ENCODE measurements at places on chromosomes 1 and 21. TPM values are rescaled to one million over a fixed set of nuclear protein-coding genes. Genes with fewer than 3 reads are reported as not detected.

Gene LDLRAD1
- 0.09 TPM for total RNA-seq

Gene DDI2
- total RNA-seq, result 33.8 TPM

Gene PADI1
- 0.18 TPM for total RNA-seq

Gene B4GALT2
- 66.9 TPM for total RNA-seq
